ENCODE measurements at places on chromosomes 2 and 18.
A peak's percentile ranks its signal among the peaks of the same experiment; 100 is the strongest.

DNA sequence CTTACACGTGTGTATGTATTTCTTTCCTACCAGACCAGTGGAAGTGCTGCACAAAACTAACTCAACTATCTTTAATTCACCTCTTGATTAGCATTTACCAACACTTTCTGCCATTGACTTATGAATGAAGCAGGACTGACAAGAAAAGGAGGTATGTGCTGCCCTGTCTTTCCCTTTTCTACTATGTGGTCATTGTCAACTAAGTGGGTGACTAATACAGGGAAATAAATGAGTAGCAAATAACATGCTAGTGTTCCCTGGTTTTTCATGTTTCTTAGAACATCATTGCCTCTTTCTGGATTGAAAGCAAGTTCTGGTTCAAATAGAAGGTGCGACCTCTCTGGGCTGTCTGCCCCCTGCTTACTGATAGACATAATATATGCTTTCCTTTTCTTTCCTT lies 58.0 kb downstream of the LINC00305 start:
- no peak for DNase-seq

- DNase-seq = no peak
These were observed 118.8 kb upstream of the MAP2 start for GRCh38 chr2:209305026-209305425.

- DNase-seq = peak; percentile 25
These were observed 26.5 kb upstream of the KCNS3 start for GRCh38 chr2:17851731-17852585.

DNA sequence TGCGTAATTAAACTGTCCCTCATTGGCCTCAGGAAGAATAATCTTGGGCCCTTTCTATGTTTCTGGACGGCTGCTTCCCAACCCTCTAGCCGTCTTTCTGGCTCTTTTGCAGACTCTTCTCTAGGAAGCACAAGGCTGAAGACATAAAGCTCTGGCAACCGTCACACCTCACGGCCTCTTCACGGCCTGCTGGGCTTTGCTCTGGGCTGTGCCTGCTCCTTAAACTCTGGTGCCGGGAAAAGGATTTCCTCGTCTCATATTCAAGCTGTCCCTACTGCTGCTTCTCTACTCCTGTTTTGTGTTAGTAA lies 36.0 kb upstream of the WIPF1 start:
- DNase-seq = peak; percentile 17

GRCh38 chr2:21822505-21822904 lies 698.7 kb downstream of the TDRD15 start:
- DNase-seq = no peak

DNA sequence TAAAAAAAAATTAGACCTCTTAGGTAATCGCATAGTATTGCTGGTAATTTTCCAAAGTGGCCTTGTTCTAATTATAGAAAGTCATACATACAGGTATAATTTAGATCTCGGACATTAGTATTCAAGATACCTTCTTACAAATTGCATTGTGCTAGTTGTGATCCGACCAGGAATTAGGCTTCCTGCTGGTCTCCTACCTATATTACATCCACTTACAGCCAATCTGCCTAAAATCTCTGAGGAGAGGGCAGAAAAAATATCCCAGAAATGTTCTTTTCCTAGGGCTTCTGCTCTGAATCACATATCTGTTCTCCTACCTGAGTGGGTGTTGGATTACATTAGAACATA lies 314.7 kb upstream of the GULP1 start:
- no peak for DNase-seq

- DNase-seq = peak; percentile 20
These were observed 381.6 kb downstream of the SUCLG1 start for GRCh38 chr2:84077496-84077895.

GRCh38 chr2:161355106-161355505 lies 46.9 kb downstream of the PSMD14 start:
- no peak for DNase-seq

DNA sequence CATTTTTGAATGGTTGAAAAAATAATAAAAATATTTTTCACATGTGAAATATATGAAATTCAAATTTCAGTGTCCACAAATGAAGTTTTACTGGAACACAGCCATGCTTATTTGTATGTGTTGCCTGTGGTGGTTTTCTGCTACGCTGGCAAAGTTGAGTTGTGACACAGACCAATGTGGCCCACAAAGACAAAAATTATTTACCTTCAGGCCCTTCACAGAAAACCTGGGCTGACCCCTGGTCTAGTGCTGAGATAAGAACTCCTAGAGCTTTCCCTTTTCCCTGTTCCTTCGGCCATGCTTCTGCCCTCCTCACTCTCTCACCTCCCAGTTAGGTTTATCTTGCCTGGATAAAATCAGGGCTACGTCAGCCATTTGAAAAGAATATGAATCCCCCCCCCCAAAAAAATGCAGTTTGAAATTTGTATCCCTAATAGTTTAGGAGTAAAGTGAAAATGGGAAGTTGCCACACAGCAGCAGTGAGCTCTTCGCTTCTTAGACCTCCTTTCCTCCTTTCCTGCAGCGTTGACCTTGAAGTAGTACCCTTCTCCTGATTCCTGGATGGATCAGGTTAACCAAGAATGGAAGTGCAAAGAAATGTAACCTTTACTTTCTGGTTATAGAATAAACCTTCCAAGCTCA lies 91.0 kb downstream of the LIMS1 start:
- DNase-seq = no peak

DNA sequence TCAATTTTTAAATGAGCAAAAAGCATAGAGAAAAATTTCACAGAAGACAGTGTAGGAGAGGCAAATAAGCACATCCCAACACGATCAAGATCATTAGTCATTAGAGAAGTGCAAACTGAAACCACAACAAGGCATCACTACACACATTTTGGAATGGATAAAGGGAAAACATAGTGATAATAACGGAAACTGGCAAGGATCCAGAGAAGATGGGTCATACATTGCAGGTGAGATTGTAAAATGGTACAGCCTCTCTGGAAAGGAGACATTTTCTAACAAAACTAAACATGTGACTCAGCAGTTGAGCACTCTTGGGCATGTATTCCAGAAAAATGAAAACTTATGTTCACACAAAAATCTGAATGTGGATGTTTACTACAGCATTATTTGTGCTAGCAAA lies 98.3 kb upstream of the TMEM17 start:
- DNase-seq = no peak

DNA sequence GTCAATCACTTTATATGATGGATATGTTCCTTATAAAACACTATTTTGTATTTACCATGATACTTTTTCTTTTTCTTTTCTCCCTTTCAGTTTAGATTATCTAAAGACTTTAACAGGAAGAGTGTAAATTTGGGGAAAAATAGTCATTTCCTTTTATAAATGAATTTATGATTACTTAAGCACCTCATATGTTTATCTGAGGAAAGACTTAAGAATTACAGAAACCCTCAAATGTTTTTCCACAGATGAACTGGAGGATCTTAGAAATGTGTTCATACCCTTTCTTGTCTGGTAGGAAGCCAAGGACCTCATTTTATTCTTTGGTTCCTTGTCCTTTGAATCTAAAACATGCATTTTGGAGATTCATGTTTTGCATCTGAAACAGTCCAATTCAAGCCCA lies 36.7 kb downstream of the MAPRE2 start:
- DNase-seq = no peak

GRCh38 chr18:48294899-48295585 lies 114.1 kb downstream of the ZBTB7C start:
- no peak for DNase-seq

DNA sequence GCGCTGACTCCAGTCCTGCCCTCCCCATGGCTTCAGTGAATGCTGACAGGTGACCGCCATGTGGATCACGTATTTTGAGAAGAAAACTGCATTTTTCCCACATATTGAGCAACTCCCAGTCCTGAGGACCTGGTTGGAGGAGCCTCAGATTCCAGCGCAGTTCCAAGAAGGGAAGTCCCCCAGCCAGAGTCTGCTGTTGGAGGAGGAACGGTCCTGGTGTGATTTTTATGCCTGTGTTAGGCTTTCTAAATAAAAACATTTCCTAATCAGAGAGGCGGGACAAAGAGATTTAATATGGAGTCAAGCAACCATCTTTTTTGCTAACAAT lies 32.3 kb upstream of the COL6A3 start:
- DNase-seq = no peak

DNA sequence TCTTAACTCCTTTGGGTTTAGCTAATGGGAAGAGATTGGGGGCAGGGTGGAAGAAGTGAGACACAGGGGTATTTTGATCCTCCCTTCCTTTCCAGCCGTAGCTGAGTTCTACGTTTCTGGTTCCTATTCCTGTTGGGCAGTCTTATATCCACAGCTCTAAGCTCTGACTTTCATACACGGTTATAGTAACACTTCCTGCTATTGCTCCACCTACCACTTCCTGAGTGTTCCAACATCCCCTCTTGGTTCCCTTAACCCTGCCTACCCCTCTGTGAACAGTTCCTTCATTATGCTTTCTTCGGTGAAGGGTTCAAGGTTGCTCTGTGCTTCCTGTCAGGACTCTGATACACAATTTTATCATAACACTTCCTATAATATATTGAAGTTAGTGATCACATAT lies 205.1 kb downstream of the DNAH7 start:
- no peak for DNase-seq

DNA sequence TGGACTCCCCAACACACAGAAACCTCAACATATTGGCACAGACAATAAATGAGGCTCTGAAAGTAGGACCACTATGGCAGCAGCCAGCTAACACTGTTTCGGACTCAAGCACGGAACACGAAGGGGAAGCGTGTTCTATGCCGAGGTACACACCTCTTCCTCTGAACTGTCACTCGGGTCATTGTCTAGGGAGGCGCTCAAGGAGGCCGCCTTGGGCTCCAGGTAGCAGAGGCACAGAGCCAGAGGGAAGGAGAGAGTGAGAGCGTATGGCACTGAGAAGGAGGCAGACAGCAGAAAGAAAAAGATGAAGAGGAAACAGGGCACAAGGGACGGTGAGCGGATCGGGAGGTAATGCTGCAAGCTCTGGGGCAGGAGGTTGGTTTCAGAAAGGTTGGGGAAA lies 120.1 kb upstream of the ZBTB14 start:
- no peak for DNase-seq

DNA sequence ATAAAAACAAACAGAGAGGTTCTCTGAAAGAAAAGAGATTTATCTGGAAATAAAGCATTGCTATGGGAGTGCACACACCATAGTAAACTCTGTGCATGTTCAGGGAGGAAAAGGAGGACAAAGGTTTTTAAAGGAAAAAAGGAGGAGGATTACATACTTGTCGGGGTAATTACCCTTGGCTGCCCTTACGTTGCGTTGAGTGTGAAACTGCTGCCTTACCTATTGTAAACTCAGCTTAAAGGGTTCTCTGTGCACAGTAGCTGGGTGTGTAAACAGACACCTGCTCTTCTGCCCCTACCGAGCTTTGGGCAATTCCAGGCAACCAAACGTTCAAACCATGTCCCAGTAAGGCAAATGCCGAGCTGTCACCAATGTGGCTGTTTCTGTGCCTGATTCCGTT lies 29.6 kb upstream of the PXDN start:
- DNase-seq = no peak

DNA sequence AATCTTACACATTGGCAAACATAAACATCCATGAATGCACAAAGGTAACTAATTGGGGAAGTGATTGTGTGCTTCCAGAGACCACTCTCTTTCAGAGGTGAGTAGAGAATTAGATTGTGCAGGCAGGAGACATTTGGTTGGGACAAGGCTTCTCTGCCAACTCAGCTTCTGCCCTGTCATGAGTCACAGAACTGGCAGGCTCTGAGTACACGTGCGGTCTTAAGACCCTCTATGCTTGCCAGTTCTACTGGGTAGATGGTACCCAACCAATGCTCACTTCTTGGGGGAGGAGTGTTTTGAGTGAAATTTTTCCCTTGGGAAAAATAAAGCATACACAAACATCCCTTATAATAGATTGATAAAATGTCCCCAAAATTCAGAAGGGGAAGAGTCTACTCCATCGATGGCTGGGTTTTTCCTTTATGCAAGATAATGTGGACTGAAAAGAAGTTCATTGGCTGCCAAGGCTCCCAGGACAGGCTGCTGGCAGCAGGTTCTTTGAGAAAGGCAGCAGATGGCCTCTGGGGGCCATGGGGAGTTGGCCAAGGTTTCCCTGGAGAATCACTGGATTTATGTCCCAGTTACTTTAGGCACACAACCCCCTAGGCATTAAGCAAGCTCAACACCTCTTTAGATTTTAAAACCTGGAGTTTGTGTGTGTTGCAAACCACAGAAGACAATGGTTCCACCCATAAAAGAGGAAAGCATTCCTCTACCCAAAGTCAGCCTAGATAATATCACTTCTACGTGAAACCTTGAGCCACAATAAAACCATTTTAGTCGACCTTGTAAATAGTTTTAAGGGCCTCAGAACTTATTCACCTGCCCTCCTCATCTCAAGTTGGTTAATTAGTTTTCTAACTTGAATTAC lies 417.0 kb downstream of the TXNL1 start:
- DNase-seq = no peak

DNA sequence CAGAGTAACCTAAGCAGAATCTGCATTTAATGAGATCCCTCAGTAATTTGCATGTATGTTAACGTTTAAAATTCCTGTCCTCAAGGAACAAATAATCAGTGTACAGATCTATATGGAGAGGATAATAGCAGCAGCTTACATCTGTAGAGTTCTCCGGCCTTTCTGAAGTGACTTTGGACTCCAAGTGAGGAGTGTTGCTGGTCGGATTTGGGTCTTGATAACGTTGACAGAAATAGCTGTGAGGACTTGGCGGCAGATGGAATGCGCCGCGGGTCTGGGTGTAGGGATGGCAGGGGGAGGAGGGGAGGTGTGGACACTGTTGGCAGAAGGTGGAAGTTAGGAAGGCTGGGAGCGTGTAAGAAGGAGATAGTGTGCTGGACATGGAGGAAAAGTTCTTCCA lies 170.9 kb upstream of the GATA6 start:
- DNase-seq = no peak

DNA sequence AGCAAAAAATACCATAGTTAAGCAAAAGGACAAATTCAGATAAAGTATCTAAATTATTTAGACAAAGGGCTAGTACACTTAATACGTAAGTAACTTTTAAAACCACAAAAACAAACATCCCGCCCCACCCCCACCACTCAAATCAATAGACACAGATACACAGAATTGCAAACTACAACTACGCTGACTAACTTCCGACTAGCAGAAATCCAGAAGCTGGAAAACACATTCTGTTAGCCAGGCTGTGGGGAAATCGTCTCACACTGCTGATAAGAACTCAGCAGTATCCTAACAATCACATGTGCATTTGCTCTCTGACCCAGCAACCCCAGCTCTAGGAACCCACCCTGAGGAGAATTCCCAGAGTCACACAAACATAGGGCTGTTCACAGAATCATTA lies 16.6 kb downstream of the FAM168B start:
- no peak for DNase-seq

- DNase-seq = no peak
These were observed 37.1 kb downstream of the FOSL2 start for GRCh38 chr2:28429636-28430376.
